ENCODE measurements at places on chromosomes 3 and 15.
A peak's percentile ranks its signal among the peaks of the same experiment; 100 is the strongest.

DNA sequence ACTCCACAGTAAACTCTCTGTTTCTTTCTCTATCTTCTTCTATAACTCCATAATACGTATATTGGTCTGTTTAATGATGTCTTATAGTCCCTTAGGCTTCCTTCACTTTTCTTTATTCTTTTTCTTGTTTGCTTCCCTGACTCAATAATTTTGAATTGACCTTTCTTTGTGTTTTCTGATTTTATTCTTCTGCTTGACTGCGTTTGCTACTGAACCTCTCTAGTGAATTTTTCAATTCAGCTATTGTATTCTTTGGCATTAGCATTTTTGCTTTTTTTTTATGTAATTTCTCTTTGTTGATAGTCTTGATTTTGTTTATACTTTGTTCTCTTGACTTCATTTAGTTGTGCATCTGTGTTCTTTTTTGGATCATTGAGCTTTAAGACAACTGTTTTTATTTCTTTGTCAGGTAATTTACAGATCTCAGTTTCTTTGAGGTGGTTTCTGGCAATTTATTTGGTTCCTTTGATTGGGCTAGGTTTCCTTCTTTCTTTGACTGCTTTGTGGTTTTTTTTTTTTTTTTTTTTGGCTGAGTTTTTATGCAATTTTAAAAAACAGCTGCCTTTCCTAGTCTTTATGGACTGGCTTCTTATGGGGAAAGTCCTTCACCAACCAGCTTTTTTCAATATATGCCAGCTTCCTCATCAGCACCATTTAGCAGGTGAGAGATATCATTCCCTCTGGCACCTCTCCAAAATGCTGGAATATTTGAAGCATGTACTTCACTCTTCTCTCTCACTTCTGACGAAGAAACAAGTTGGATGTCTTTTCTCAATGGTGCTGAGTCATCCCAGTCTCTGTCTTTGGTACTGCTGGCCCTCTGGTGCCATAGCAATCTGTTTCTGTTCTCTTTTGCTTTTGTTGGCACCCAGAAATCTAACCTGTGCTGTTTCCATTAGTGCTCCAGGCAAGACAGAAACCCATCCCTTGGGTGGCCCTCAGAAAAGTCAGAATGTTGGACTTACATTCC, 17.6 kb downstream of the RSRC1 start:
- no peak for DNase-seq

GRCh38 chr15:44394062-44394461, 33.4 kb upstream of the CTDSPL2 start:
- no peak for DNase-seq

- no peak for DNase-seq
Observed at GRCh38 chr15:90336705-90337141, 15.4 kb upstream of the ZNF774 start.

DNA sequence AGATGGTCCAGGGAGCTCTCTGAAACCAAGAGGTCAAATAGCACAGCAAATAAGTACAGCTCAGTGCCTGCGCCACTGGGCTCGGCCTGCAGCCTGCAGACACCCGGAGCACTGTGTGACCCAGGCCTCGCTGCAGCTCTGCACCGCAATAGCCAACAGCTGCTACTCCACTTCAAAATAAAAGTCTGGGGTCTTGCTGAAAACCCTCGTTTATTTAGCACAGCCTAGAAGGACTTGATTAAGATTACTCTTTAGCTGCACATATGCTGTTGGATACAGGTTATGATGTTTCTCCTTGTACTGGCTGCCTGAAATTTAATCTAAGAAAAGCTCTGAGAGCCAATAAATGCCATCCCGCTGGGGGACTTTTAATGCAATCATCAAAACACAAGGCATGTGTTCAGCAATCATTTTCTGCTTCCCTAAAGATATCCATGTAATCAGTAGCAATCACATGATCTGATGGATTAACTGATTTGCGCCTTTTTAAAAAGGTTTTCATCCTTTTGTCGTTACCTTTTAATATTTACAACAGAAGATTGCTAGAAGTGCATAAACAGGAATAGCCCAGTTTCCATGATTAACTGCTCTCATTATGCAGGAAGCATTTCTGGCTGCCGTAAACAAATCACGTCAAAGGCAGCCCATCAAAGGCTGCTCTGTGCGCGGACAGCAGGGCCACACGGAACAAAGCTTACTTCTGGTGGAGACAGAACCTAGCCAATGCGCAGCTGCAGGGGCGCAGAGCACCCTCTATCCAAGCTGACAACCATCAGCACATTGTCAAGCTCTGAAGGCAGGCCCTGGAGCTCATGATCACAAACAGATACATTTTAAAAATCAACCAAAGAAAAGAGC, 58.8 kb downstream of the CLASP2 start:
- peak; percentile 29 for DNase-seq

DNA sequence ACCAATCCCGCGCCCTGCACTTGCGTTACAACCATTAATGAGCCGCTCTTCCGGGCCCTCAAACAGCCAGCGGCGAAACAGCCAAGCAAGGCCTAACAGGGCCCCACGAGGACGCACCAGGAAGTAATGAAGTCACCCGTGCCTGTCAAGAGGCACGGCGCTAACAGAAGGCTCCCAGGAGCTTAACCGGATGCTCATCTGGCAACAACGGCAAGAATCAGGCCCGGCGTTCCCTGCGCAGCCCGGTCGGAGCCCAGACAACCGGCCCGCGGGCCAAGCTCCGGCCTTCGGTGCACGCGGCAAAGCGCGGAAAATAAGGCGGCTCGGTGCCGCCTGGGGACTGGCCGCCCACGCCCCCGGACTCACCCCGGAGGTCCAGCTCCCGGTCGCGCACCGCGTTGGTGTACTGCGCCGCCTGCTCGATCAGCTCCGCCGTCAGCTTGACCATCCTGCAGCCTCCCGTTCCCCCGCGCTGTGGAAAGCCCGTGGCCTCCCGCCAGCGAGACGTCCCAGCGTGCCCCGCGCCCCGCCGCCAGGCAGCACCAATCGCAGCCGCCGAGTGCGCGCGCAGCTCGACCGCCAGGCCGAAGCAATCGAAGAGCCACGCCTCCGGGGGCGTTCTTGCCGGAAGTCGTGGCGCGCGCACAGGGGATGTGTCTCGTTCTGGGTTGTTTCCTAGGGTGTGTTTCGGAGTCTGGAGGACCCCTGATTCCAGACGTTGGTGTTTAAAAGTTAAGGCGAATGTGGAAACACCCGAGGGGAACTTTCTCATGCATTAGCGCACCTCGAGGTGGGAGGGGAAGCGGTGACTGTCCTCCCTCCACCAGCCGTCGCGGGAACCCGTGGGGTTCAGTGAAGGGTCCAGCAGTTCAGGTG, at the start of gene SNRPA1:
Gene SNRPA1, minus strand, starts transcription at position 518 of the 876 bp plus-strand sequence. Its CDS starts 70 bp downstream, at position 448.
- peak; percentile 97 for DNase-seq

DNA sequence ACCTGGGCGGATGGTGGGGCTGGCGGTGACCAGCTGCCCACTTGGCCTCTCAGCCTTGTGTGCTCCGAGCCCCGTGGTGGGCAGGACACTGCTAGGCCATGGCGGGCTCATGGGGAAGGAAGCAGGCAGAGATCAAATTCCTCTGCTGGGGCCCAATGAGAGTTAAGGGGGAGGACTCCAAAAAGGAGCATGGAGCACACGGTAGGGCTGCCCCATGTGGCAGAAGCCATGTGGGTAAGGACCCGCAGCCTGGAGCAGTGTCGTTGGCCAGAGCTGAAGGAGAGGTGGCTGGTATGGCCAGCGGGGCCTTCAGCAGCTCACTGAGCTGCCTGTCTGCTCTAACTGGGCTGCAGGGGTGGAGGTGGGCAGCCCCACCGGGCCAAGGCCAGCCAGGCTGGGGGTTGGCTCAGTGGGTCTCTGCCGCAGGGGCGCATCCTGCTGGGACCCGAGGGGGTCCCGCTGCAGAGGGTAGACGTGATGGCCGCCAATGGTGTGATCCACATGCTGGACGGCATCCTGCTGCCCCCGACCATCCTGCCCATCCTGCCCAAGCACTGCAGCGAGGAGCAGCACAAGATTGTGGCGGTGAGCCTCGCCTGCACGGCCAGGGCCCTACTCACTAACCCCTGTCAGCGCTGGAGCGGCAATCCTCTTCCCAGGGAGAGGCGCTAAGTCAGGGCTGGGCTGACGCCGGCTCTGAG, 11.3 kb downstream of the STAB1 start:
- no peak for DNase-seq

- DNase-seq, result no peak
Observed at GRCh38 chr3:13424141-13424844, 4.2 kb upstream of the NUP210 start.

DNA sequence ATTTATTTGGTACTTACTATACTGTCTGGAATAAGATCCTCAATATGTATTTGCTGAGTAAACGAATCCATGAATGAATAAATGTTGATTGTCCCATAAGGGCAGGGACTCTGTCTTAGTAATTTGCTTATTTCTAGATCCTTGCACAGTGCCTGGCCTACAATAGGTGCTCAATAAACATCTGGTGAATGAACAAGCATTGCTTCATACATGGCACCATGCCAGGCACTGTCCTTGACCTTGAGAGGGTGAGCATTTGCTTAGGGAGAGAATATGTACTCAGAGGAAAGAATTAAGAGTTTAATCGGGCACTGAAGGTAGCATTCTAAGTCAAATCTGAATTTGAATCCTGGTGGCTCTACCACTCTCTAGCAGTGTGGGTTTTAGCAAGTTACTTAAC, 282.1 kb downstream of the THSD4 start:
- DNase-seq, result no peak

Measured in activated gamma-delta T cell treated with Interleukin-2 at 50 U/mL for 16 hours (primary cell).